ENCODE measurements at places on chromosomes 2 and 18.

DNA sequence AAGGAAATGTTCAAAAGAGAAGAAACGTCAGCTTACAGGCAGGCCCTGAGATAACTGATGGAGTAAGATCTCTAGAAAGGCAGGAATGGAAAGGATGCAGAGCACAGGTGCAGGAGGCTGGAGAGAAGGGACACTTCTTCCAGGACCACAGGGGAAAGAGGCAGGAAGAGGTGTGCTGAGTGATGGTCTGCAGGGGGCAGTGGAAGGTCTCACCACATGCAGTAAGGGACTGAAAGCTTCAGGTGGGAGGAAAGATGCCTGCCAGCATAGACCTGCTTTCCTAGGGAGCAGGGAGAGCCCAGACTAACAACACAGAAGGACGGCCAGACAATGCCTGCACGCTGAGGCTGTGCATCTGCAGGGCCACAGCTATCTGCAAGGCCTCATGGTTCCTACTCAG is 156.8 kb downstream of the L3MBTL4 start:
- no peak for DNase-seq

- DNase-seq = no peak
Observed at GRCh38 chr2:7281231-7282201, 364.3 kb downstream of the RNF144A start.

DNA sequence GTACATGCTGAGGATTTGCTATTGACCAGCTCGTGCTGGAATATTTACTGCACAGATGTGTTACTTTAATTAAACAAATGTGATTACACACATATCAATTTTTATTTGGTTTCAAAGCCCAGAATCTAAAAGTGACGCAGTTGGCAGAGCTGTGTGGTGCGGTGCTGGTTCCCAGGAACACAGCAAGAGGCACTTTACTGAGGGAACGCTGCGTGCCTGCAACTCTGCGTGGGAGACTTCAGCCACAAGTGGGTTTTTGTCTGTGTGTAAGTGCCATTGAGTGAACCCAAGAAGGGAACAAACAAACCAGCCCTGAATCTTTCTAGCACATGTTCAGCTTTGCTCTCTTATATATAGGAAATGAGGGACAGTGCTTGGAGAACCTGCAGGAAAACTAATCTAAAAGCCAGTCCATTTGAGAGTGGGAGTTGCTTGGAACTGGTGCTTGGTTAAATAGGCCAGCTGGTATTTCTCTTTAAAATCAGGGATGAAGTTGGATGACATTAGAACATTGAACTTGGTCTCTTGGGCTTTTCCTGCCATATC is 196.6 kb upstream of the CELF4 start:
- DNase-seq = no peak

DNA sequence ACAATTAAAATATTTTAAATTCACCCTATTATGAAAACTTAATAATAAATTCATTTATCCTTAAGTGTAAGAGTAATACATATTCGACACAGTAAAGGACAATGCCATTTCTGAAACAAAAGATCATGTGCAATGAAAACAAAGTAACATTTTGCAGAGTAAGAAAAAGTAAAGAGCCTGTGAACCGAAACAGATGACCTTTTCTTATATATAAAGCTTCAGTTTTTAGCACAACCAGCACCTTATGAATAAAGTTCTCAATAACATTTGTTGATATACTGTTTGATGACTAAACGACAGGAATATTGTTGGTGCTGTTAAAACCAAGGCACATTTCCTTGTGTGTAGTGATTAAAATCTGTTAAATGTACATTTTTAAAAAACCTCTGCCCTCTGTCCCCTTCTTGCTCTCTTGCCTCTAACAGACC is 1.5 kb downstream of the PELI1 start:
- no peak for DNase-seq

DNA sequence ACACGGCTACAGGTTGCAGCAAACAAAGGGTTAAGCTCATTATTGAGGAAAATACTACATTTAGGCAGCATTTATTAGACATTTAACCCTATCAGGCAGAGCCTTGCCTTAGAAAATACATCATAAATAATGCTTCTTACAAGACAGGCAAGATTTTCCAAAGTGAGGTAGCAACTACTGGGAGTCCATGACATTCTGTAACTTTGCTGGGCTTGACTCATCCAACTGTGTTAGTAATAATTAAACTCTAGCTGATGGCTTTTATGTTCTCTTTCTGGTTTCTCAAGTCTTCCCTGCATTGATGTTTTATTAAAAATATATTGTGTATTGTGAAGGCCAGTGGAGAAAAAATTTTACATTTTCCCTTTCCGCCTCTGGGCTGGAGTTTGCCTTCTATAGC is 291.3 kb downstream of the AFF3 start:
- no peak for DNase-seq

GRCh38 chr2:121375621-121376159 is 90.7 kb upstream of the TFCP2L1 start:
- no peak for DNase-seq

- DNase-seq = no peak
Observed at GRCh38 chr2:130795431-130795830, 40.1 kb downstream of the AMER3 start.

DNA sequence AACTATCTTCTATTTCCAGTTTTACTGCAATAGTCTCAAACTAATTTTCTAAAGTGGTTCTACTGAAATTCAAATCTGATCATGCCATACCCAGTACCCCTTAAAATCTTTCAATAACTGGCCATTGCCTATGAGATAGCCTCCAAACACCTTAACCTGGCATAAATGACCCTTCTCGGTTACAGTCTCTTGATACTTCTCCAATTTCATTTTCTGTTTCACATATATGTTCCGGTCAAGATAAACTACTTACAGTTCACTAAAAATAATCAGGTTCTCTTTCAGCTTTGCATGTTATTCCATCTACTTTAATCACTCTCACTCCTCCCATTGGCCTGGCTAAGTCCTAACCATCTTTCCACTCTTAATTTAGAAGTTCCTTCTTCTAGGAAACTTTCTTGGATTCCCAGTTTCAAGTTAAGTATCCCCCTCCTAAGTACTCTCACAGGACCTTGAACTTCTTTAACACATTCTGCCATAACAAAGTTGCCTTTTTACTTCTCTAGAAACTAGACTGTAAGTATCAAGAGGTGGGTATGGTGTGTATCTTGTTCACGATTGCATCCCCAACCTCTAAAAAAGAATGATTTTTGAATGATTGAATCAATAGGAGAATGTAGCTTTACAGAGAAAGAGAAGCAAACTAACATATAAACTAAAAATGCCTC is 110.2 kb upstream of the RBBP8 start:
- DNase-seq = no peak

DNA sequence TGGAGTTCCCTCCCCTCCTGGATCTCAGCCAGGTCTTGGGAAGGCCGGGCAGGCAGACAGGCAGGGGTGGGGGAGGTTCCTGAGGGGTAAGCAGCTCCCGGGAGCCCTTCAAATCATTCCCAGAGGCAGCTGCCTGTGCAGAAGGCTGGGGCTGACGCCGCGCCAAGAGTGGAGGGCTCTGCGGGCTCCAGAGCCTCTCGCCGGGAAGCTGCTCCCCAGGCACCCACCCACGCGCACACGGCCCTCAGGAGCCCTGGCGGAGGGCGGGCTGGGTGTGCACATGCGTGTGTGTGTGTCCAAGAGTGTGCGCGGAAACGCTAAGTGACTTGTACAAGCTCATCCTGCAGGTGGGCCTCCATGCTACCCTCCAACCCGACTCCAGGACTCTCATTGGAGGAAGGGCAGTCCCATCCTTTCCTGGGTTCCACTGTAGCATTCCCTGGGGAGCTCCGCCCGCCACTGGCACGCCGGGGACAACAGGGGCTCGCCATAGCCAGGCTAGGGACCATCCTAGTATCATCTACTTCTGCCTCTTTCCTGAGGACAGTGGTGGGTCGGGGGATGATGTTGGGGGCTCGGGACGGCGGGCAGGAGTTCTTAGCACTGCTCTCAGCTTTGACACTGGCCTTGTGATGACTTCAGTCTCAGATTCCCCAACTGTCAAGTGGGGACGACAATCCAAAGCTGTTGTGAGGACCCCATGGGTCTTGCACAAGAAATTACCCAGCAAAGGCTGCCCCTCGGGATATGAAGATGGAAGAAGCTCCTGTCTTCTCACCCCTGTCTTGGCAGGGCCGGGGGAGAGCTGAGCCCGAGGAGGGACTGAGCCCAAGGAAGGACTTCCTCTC is 50.3 kb downstream of the INHBB start:
- DNase-seq = peak; percentile 64

GRCh38 chr2:50438259-50438658 is 593.7 kb downstream of the NRXN1 start:
- no peak for DNase-seq

Data from PC-9 (cell line).